ENCODE measurements at places on chromosomes 1 and 21.
A peak's percentile ranks its signal among the peaks of the same experiment; 100 is the strongest.

GRCh38 chr1:155318082-155318481, 2.6 kb upstream of the RUSC1 start:
- no peak for DNase-seq

DNA sequence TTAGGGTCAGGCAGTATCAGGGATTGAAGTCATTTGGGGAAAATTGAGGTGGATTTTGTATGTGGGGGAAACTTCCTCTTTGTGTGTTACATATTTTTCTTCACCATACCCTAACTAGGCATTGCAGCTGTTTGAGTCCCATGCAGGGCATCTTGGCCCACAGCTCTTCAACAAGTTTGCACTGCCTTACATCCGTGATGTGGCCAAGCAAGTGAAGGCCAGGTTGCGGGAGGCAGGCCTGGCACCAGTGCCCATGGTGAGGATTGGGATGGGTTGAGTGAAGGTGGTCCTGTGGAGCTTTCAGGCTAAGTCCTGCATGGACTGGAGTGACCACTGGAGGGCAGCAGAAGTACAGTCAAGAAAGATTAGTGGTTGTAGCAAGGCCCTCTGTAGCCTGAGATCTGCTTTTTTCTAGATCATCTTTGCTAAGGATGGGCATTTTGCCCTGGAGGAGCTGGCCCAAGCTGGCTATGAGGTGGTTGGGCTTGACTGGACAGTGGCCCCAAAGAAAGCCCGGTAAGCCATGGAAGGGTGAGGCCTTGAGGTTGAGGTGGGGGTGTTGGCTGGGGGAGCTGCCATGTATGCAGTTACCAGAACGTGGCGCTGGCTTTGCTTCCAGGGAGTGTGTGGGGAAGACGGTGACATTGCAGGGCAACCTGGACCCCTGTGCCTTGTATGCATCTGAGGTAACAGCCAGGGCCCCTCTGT, 2.4 kb downstream of the UROD start:
- DNase-seq: peak; percentile 75

DNA sequence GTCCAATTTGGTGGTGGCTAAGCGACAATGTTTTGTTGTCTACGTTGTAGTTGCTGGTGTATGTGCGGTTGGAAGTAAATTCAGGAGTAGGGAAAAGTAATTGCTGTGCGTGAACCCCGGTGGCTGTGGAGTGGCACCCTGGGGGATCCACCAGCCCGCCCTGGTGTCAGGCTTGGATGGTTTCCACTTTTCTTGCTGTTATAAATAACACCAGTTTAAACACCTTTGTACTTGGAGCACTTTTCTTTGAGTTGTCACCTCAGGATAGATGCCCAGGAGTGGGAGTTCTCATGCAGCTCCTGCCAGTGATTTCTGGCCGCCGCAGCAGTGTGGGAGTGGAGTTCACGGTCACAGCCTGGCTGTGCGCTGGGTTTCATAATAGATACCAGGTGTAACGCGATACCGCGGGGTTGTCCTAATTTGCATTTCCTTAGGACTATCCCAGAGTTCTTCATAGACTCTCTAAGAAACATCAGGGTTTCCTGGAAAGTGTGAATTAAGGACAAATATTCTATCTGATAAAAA, 12.8 kb upstream of the TMEM200B start:
- no peak for DNase-seq

DNA sequence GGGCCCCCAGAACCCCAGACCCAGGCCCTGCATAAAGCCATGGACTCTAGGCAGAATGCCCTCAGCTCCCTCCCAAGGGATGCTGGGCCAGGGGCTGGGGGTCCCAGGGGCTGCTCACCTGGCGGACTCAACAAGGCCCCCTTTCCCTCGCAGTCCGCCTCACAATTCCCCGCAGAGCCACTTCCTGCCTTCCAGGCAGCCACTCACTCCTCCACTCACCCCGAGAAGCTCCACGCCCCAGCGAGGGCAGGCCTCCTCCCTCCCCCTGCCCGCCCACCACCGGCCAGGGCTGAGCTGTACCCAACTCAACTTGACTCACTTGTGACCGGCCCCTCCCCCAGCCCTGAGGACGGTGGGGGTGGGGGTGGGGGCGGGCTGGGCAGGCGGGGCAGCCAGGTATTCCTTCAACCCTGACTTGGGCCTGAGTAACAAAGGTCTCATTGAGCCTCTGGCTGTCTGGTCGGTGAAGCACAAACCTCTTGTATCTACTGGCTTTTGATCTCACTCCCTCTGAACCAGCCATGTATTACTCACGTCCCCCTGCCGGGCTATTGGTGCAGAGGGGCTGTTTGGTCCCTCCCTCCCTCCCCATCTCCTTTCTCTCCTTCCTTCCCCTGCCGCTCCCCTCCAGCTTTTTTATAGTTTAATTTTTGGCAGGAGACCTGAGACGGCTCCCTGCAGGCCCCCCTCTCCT, 5.9 kb downstream of the BLACAT1 start:
- DNase-seq: peak; percentile 19

- DNase-seq: no peak
Measured at GRCh38 chr21:38987633-38988508, 182.1 kb downstream of the ETS2 start.

GRCh38 chr1:155072531-155073289, 5.9 kb upstream of the EFNA3 start:
- DNase-seq: no peak

DNA sequence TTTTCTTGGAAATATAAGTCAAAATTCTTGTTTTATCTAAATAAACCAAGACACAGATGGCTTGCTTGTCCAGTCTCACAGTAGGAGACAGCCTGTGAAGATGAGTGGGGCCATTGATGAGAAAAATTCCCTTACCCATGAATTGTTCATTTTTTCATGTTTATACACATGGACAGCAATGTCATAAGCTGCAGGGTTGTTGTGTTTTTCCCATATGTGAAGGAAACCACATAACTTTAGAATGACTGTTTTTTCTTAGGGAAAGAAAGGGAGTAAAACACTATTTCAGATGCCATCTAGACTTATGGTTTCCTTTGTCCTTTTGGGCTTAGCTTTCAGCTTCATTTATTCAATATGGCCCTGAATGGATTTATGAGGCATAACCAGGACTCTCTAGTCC, 622.5 kb upstream of the NR5A2 start:
- DNase-seq: no peak

DNA sequence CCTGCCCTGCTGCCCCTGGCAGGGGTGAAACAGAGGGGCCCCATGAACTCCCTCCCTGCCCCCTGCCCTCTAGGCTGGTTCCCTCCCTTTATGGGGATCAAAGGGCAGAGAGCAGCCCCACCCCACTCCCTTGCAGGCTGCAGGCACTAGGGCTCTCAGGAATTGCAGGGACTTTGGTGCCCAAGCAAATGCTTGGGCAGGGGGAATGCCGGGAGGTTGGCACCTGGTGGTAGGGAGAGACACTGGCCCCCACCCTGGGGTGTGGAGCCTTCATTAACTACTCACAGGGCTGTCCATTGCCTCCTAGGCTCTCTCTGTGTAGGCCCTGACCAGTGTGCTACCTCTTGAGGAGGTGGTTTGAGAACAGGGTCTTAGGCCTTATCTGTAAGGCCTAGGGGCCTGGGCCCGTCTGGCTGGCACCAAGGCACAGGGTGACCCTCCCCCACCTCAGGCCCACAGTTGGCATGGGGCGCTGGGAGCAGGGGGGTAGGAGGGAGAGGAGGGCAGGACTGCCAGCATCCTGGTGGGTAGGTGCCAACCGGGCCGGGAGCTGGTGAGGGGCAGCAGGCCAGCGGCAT, 4.7 kb downstream of the ZBTB7B start:
- DNase-seq: no peak

- no peak for DNase-seq
Measured at GRCh38 chr1:32454726-32455125, 10.1 kb upstream of the ZBTB8B start.

DNA sequence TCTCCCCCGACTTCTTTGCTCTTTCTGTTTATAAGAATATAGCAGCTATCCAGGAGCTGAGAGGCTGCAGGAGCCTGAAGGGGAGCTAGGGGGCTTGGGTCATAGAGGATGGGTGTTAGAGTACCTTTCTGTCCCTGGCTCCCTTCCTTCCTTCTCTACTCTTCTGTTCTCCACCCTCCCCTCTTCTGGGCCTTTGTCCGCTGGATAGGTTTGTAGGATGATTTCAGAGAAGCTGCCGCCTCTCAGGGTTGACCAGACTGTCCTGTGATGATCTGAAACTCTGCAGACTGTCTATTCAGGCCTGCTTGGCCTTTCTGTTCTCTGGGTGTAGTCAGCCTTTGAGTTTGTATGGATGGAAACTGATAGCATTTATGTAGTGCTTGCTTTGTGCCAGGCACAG, 26.3 kb downstream of the PPFIA4 start:
- DNase-seq: no peak

DNA sequence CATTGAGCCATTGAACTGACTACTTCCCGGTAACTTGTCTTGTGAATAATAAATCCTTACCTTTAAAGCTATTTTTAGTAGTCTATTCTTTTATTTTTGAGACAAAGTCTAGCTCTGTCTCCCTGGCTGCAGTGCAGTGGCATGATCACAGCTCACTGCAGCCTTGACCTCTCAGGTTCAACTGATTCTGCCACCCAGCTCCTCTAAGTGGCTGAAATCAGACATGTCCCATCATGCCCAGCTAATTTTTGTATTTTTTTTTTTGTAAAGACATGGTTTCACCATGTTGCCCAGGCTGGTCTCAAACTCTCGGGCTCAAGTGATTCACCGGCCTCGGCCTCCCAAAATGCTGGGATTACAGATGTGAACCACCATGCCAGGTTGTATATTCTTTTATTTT, 59.3 kb upstream of the PTGS2 start:
- DNase-seq: no peak

GRCh38 chr1:243394601-243395464, 139.0 kb downstream of the SDCCAG8 start:
- DNase-seq: no peak

DNA sequence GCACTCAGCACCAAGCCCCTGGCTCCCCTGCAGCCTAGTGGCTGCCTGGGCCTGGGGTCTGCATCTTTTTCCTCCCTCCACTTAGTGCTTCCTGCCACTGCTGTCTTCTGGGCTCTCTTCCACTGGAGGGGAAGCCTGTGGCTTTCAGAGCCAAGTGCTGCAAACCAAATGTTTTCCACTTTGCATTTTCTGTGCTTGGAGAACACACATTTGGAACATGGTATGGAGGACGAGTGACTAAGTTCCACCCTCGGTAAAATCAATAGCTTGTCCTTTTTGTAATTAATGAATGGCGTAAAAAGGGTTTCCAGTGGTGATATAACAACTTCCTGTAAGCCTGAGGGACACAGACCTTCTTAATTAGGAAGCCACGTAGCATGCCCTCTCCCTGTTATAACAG, 10.1 kb upstream of the GPR153 start:
- DNase-seq: no peak

DNA sequence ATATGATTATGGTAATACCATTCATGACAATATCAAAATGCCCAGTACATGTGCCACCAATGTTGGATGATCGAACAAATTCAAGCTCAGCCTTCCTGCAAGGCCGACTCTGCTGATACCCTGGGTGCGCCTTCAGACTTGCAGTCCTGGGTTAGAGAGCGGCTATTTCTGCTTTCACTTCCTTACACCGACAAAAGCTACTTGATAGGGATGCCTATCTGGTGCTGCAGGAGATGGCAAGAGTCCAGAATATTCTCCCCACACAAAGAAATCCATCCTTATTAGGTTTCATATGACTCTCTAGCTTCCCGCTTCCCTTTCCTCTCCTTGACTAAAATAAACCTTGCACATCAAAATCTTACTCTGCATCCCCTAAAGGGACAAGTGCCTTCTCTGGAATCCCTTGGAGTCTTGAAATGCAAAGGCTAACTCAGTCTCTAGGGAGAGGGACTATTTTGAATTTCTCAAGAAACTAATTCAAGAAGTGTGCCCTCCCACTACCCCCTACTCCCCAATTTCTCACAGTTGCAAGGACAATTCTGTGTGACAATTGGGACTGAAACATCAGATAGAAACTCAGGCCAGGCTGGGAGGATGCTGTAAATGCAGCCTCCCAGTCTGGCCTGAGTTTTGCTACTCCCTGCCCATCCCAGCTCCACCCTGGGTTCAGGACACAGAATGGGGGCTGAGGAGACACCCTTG, 103.1 kb upstream of the USP24 start:
- DNase-seq: no peak

DNA sequence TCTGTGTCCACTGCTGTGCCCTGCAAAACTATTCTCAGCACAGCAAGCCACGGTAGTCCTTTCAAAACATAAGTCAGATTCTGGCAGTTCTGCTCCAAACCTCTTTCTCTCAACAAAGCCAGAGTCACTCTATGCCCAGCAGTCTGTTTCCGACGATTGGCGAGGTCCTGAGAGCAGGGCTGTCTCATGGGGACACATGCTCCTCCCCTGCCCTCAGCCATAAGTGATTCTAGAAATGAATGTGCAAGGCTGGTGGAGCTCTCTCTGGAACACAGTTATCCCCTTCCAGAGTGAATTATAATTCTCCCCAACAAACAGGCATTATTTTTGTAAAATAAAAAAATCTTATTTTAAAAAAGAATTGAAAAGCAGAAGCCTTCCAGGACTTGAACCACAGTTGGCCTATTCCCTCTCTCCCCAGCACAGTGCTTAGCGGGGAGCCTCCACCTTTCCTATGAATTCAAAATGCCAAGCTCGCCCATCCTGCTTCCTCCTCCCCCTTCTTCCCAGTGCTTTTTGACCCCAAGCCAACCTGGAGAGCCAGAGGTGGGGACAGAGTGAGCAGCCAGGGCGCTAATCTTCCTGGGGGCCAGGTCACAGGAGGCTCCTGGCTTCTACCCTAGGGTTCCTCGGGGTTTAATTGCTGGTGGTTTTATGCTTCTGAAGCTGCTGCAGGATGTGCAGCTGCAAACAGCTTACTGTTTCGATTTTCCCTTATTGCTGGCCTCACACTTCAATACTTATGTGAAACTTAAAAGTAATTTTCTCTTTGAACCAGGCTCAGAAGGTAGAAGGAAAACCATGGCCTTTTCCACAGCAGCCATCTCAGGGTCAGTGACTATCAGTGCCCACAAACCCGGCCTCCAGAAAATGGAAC, 41.1 kb downstream of the KCNJ6 start:
- no peak for DNase-seq

Measured in stimulated activated CD4-positive, alpha-beta T cell treated with anti-CD3 and anti-CD28 coated beads, Interleukin-4, amount 100 ng/mL, for 48 hours (primary cell).